Kidney tubule cell (primary cell): ENCODE measurements at places on chromosomes 4 and X.

DNA sequence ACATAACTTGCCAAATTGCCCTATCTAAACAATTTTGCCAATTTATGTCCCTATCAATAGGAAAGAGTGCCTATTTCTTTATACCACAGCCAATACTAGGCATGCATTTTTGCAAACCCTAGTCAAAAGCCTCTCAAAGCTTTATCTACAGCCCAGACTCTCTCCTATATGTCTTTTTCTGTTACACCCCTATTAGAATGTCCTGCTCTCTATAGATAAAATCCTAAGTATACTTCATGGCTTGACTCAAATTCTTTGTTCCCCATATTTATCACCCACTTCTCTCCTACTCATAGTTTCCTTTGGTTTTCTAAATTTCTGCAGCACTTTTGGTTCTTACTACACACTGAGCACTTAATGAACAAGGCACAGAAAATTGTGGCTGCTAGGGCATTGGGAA is 38.0 kb downstream of the NUP62CL start:
- DNase-seq: no peak

DNA sequence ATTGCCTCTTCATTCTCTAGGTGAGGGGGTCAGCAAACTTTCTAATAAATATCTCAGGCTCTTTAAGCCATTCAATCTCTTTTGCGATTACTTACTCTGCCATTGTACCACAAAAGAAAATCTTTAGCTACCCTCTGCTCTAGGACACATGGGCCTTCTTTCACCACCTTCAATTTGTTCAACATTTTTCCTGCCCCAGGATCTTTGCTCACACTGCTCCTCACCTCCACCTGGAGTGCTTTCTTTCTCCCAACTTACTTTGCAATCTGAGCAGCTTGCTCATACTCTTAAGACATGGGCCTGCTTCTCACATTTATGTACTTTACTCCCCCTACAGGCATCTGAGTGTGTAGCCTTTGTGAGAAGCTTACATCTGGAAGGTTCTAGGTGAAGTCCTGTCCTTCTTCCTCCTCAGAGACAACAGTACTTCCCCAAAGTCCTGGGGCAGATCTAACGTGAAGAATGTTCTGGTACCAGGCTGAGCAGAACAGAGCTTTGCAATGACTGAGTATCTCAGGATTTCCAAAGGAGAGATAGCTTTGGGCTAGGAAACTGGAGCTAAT is 55.0 kb upstream of the PRDM5 start:
- peak; percentile 66 for DNase-seq

GRCh38 chr4:100164808-100165760 is 25.2 kb downstream of the DDIT4L start:
- no peak for DNase-seq

DNA sequence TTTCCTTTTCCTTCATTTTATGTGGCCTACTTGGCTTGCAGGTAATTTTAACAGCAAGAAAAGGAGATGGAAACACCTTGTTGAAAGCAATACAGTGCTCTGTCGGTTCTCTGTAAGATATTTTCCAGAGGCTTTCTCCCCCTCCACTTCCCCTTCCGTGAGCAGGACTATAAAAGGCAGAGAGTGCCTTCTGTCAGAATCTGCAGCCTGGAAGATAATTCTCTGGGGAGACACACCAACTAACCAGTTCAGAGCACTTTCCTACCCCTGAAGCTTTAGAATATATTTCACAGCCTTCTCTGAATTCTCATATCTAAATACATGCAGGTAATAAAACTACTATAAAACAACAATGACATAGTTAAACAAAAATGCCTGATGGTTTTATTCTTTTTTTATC is 141.1 kb downstream of the IDS start:
- no peak for DNase-seq

- DNase-seq: no peak
Observed at GRCh38 chr4:182925855-182926254, 8.7 kb upstream of the DCTD start.

GRCh38 chr4:76365636-76366035 is 55.3 kb downstream of the CCDC158 start:
- DNase-seq: no peak

DNA sequence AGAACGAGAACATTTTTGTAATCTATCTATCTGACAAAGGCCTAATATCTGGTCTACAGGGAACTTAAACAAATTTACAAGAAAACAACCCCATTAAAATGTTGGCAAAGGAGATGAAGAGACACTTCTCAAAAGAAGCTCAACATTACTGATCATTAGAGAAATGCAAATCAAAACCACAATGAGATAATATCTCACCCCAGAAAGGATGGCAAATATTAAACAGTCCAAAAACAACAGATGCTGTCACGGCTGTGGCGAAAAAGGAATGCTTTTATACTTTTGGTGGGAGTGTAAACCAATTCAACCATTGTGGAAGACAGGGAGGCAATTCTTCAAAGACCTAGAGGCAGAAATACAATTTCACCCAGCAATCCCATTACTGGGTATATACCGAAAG is 2284.8 kb downstream of the ARAP2 start:
- no peak for DNase-seq

GRCh38 chr4:76058302-76058701 is 16.2 kb upstream of the ART3 start:
- no peak for DNase-seq

GRCh38 chrX:82813671-82814078 is 694.4 kb upstream of the POU3F4 start:
- DNase-seq: peak; percentile 98

DNA sequence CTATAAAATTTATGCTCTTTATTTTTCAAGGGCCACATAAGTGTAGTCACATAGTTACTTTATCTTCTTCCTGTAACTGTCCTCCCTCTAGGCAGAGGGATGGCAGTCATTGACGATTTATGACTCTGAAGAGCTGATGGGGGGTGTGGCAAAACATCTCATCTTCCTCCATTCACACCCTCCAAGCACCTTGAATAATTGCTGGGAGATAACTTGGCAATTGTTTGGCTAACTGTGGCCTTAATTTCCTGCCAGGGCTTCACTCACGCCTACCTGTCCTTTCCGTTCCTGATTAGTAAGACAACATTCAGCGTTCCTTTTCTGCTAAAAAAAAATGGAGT is 329.2 kb downstream of the ARHGAP10 start:
- no peak for DNase-seq

DNA sequence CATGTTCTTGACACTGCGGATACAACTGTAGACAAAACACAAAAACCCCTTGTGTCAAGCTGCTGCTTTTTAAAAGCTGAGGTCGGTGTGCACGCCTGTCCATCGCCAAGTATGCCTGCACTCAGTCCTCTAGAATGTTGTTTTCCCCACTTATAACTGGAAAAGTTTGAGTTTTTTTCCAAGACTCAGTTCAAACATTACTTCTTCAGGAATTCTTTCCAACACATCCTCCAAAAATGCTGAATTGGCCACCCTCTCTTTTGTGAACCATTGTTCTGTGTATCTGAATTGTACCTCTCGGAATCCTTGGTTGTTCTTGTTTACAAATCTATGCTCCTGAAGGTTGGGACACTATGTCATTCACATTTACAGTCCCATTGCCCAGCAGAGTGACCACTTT is 94.6 kb downstream of the REELD1 start:
- no peak for DNase-seq

GRCh38 chr4:26937139-26937538 is 76.5 kb downstream of the STIM2 start:
- no peak for DNase-seq

GRCh38 chrX:87434618-87435017 is 83.0 kb upstream of the KLHL4 start:
- no peak for DNase-seq

- DNase-seq: no peak
Observed at GRCh38 chrX:51484616-51485015, 11.8 kb downstream of the NUDT11 start.

DNA sequence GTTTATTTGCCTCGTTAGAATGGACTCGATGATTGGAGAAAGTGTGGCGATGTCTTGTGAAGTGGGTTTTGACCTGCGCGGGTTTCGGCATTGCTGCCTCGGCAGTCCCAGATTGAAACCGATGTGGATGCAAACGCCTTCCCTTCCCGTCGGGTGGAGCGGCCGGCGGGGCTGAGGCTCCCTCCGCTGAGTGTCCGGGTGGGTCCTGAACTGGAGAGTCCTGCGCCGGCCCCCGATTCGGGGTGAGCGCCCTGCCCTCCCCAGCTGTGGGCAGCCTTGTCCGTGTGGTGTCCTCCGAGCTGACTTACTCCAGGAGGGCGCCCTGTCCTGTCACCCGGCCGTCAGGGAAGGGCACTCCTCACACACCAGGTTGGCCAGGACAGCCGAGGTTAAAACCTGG is 75.3 kb upstream of the PSAPL1 start:
- no peak for DNase-seq
